ENCODE measurements at places on chromosomes 1 and 21.

DNA sequence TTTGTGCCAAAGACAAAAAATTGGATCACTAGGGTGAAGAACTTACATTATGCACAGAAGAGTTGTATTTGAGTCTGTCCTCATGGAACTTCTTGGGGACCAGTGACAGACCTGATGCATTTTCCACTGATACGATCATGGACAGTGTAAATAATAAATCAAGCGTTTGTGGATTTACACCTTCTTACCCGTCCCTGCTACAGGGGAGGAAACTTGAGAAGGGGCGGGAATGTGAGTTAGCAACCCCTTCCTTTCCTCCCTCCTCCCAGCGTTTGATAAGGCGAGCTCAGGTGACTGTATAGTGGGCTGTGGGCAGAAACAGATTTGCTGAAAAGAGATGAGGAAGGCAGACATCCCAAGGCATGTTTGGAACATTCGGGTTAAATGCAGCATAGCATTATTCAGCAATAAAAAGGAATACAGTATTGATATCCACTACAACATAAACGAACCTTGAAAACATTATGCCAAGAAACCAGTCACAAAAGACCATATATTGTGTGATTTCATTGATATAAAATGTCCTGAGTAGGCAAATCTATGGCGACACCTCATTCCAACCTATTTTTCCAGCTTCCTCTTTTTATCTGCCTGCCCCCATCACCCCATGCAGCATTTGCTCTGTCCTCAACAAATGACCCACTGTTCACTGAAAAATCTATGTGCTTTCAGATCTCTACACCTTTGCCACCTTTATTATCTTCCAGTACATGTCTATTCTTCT, 128.7 kb downstream of the ZZZ3 start:
- no peak for DNase-seq

GRCh38 chr1:147252540-147252939, 10.1 kb downstream of the CHD1L start:
- no peak for DNase-seq

GRCh38 chr1:209202830-209203532, 380.5 kb upstream of the CAMK1G start:
- DNase-seq = peak; percentile 44

DNA sequence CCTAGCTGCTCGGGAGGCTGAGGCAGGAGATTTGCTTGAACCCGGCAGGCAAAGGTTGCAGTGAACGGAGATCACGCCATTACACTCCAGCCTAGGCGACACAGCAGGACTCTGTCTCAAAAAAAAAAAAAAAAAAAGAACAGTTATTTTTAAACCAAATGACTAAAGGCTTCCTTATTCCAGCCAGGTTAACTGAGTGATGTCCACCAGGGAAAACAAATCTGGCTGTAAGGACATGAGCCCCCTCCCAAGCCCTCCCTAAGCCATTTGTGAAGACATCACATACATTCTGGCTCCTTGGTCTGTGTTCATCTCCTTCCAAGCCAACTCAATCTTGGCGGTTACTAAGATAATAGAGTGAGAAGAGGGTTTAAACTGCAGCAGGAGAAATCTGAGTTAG, 8.2 kb downstream of the TMCC2 start:
- DNase-seq = no peak

- peak; percentile 93 for DNase-seq
Measured at GRCh38 chr21:18443701-18444100, 40.1 kb upstream of the TMPRSS15 start.

DNA sequence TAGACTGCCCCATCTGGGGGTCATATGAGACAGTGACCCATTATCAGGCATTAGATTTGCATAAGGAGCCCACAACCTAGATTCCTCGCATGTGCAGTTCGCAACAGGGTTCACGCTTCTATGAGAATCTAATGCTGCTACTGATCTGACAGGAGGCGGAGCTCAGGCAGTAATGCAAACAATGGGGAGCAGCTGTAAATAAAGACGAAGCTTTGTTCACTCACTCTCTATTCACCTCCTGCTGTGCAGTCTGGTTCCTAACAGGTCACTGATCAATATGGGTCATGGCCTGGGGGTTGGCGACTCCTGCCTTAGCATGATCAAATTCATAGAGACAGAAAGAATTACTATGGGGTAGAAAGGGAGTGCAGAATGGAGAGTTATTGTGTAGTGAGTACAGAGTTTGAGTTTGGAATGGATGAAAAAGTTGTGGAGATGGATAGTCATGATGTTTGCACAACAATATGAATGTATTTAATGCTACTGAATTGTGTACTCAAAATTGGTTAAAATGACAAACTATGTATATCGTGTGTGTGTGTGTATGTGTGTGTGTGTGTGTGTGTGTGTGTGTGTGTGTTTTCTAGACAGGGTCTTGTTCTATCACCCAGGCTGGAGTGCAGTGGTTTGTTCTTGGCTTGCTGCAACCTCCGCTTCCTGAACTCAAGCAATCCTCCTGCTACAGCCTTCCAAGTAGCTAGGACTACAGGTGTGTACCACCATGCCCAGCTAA, 42.2 kb downstream of the BTF3L4 start:
- DNase-seq = no peak

DNA sequence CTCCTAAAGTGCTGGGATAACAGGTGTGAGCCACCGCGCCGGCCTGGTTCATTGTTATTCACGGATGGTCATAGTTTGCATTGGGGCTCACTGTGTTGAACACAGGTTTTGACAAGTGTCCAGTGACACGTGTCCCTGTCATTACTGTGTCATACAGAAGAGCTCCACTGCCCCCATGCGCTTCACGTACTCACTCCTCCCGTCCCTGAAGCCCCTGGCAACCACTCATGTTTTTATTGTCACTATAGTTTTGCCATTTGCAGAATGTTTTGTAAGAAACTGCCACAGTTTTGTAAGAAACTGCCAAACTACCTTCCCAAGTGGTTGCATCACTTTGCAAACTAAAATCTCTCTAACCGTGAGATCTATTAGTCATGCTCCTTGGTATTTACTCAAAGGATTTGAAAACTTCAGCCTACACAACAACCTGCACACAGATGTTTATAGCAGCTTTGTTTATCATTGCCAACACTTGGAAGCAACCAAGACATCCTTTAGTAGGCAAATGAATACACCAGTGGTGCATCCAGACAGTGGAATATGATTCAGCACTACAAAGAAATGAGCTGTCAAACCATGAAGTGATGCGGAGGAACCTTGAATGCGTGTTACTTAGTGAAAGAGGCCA, 163.2 kb upstream of the COL6A1 start:
- peak; percentile 7 for DNase-seq

- no peak for DNase-seq
Measured at GRCh38 chr1:184915463-184916090, 58.7 kb downstream of the NIBAN1 start.

DNA sequence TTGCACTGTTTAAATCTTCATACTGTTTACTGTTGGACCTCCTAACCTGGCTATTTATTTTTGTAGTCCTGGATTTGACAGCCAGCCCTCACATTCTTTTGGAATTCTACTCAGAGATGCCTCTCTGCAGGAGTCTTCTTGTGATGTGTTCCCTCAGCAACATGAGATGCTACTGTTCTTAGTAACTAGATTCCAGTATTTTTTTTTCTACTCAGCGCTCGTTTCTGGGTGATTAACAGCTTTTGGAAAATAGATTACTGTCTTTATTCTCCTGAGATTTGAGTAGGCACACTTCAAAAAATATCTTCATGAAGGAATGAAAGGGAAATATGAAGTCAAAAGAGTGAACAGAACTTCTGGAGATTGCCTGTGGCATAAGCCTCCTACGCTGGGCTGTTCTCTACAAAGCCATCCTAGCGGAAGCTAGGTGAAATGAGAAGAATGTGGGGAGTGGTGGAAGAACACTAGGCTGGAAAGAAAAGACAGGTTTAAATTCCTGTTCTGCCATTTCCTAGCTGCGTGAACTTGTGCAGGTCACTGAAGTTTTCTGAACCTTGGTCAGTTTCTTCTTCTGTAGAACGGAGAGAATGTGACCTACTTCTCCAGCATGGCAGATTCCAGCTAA, 75.9 kb downstream of the LRRC8C start:
- DNase-seq = no peak

DNA sequence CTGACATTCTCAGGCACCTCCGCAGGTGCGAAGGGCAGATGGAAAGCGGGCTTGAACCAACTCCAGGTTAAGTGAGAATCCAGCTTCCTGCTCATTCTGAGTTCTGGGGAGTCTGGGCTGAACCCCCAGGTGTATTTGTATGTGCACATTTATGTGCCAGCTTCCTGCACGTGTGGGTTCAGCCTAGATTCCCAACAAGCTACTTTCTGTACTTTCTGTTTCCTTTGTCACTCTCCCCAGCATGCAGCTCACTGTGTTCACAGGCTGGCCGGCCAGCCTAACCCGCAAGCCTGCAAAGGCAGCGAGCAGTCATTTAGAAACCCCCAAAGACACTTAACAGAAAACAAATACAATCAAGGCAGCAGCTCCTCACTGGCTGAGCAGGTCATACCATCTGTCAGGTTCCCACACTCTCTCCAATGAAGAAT, 1.3 kb upstream of the IL19 start:
- DNase-seq = no peak

DNA sequence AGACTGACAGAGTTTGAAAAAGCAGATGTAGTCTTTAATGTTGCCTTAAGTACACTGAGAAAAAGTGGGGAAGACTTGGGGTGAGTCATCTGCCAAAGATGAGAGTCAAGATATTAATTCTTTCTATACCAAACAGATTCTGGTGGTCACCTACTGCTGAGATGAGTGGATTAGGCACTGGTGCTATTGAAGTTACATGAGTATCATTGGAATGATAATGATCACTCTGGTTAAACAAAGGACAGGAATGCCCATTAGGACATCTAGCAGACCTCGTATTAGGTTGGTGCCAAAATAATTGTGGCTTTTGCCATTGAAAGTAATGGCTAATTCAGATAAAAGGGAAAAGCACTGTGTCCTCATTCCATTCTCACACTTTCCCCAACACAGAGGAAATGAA, 1588.9 kb downstream of the KCNT2 start:
- no peak for DNase-seq
